ENCODE measurements at places on chromosomes 2 and 18.

GRCh38 chr2:28747714-28748113 lies 3.9 kb upstream of the PPP1CB start:
- no peak for DNase-seq

- DNase-seq, result no peak
Observed at GRCh38 chr18:50125456-50125855, 69.5 kb downstream of the MYO5B start.

DNA sequence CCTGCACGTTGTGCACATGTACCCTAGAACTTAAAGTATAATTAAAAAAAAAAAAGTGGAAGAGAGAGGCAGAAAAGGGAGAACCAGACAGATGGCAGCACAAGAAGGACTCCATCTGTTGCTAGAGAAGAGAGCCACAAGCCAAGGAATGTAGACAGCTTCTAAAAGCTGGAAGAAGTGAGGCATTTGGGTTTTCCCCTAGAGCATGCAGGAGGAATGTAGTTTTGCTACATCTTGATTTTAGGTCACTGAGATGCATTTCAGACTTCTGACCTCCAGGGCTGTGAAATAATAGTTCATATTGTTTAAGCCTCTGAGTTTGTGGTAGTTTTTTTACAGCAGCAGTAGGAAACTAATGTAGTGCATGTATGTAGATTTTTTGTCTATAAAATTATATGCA lies 46.0 kb downstream of the CAVIN2 start:
- DNase-seq, result no peak

DNA sequence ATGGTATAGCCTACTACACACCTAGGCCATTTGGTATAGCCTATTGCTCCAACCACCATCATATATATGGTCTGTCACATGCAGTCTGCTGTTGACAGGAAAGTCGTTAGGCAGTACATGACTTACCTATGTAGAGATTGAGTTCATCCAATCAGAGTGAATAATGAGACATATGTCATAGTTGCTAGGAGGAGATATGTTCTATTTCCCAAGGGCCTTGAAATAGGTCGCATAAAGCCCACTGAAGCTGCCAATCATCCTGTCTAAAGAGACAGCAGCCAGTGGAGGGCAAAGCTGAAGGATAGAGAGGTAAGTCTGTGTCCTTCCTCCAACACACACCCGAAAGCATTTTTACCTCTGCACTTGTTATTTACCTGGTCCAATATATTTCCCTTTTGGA lies 263.4 kb downstream of the PTPRM start:
- no peak for DNase-seq

- DNase-seq, result no peak
Observed at GRCh38 chr2:69518841-69519240, 81.6 kb upstream of the NFU1 start.

DNA sequence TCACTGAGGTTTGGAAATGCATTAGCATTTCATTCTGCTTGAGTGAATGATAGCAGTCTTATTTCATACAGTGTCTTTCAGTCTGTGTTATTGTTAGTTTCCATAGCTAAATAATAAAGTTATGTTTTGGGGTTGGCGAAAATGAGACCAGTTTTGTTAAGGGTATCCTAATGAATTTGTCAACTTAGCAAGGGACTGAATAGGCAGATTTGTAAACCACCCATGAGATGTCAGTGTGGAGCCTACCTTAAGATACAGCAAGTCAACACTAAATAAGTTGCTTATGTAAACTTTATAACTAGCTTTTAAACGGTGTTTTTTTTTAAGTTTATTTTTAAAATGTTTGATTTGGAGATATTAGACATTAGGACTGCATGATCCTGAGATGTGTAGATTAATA lies 11.9 kb downstream of the NAPG start:
- DNase-seq, result no peak

GRCh38 chr18:40851014-40851429 lies 1104.0 kb upstream of the PIK3C3 start:
- DNase-seq, result no peak

DNA sequence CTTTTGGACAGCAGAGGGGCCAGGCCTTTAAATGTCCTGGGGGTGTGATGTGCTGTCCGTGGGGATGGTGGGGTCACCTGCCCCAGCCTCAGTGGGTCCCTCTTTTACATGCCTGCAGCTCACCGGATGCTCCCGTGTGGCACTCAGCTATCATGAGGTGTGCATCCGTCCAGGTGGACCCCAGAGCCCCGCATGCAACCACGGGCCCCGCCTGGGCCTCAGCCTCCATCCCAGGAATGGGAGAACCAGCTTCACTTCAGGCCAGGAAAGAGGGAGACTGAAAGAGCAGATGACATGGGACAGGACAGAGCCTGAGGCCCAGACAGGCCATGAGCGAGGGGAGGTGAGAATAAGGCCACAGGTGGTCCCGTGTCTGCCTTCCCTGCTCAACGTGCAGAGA lies 37.5 kb downstream of the RAMP1 start:
- no peak for DNase-seq

- no peak for DNase-seq
Observed at GRCh38 chr2:198072655-198073054, 268.3 kb downstream of the PLCL1 start.

DNA sequence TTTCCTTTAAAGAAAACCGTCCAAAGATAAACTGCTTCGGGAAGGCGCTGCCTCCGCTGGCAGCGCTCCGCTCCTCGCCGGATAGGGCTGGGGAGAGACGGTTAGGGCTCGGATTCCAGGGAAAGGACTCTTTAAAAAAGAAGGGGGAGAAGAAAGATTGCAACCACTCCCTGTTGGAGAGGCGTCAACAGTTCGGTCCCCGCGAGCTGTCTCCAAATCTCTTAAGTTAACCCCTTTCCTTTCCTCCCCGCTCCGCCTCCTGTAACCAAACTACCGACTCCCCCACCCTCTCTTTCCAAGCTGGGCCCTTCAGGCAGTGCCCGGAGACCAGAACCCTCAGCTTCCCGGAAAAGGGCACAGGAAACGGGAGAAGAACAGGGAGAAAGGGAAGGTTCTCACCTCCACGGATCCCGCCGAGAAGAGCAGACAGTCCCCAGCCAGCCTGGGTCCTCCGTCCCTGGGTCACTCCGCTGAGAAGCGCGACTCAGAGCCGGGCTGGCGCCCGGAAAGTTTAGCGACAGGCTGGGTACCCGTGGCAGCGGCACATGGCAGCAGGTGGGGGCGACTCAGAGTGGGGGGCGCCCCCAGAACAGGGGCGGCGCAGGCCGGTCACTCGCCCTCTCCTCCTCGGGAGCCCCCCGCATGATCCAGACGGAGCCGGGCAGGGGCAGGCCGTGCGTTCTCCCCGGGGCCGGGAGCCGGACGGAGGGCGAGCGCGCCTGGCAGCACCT lies 675 bp downstream of the FZD5 start:
- no peak for DNase-seq

GRCh38 chr2:177496921-177497320 lies 104.3 kb downstream of the AGPS start:
- no peak for DNase-seq

DNA sequence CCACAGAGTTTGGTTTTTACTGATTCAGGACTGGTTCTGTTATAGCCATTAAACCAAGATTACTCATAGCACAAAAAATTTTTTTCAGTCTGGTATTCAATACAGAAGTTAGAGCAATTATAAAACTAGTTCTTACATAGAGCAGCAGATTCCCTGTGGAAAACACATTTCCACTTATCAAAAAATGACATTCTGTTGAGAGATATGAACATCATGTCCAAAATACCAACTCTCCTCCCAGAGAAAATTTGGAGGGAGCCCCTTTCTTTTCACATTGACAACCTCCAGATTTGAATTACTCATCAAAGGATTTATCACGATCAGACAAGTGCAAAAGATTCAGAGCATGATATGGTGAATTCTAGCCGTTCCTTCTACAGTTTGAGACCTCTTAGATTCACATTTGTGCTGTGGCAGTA lies 126.8 kb upstream of the SERPINE2 start:
- DNase-seq, result no peak

DNA sequence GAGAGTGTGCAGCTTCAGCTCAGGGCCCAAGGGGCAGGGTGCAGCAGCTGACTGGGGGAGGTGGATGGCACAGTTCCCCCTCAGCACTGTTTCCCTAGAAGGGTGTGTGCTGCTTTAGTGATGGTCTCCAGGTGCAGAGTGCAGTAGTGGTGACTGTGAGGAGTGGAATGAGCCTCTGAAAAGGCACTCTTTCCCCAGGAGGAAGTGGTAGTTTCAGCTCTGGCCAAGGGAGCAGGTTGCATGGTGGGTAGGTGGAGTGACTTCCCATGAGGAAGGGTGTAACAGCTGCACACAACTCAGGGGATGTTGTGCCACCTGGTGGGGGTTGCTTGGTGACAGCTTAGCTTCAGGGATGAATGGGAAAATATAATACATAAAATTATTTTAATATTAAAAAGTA lies 251.5 kb upstream of the NXPH2 start:
- DNase-seq, result no peak

- DNase-seq, result no peak
Observed at GRCh38 chr2:11977766-11978524, 231.5 kb downstream of the LPIN1 start.

DNA sequence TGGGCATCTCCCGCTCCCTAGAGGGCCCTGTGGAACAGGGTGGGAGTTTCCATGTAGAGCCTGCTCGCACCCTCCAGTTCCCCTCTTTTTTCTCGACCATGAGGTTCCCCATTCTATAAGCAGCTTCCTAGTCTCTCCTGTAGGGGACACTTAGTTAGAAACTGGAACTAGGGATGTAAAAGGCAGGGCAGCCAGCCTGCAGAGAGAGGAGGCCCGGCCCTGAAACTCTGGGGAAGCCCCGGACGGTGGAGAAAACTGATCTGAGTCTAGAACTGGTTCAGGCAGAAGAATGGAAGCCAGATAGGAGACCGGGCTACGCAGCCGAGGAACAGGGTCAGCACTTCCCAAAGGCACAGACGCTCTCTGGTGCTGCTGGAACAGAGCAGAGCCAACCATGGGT lies 51.6 kb upstream of the ATG16L1 start:
- DNase-seq, result no peak

DNA sequence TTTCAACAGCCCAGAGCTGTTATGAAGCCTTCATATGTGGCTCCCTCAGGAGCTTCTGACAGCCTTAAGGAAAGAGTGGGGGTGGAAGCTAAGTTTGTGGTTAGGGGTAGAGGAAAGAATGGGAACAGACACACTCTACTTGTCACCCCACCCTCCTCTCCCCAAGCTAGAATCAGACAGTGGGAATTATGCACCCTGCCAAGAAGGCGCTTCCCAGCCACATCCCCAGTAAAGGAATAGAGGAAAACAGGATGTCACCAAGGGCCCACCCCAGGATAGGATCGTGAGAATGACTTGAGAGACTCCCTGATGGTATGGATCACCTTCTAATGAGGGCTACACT lies 32.4 kb upstream of the EML4 start:
- DNase-seq, result no peak

DNA sequence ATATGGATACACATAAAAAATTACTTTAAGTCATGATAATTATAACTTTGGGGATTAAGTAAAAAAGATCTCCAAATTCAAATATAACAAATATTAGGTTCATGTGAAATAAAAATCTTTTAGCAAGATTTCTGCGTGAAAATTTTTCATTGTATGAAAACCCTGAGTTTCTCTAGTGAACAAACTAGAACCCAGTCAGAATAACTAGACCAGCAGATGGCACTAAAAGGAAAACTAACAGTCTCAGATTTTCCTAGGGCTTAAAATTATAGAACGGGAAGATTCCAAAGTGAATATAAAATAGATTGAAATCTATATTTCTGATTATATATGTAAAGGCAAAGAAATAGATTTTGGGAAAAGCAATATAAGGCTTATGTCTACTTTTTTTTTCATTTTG lies 43.3 kb downstream of the TMEM200C start:
- no peak for DNase-seq

DNA sequence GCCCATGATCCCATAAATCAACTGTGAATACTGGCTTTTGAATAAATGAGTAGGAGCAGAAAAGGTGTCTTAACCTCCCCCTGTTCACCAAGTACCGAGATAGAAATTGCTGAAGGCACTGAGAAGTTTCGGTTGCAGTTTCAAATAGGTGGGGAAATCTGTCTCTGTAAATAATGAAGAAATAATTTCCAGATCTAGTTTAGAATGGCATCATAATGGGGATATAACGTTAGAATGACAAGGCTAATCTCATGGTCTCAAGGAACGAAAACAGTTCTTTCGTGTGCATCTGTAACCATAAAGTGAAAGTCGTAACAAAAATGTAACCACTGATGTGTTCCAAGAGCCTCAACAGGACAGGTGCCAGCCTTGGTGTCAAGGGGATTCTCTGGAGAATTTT lies 49.9 kb upstream of the TMEM18 start:
- DNase-seq, result no peak

- no peak for DNase-seq
Observed at GRCh38 chr2:226176283-226176984, 623.2 kb downstream of the IRS1 start.

- no peak for DNase-seq
Observed at GRCh38 chr18:66046032-66046602, 295.3 kb downstream of the CDH7 start.

GRCh38 chr2:175684466-175684865 lies 317.6 kb downstream of the LNPK start:
- no peak for DNase-seq

DNA sequence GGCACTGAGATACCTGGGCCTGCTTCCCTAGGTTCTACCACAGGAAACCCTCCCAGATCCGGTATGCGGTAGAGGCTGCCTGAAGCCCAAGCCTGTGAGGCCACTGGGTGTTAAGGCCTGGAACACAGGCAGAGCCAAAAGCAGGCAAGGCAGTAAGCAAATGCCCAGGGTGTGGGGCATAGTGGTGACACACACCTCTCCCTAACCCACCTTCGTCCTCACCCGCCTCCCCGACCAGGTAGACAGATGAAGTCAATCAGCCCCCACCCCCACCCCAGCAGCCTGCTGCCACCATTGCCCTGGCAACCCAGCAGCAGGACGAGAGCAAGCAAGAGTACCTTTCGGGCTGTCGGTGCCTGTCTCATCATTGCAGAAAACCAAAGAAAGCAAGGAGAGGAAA lies 6.1 kb downstream of the DCTN1 start:
- DNase-seq, result no peak

DNA sequence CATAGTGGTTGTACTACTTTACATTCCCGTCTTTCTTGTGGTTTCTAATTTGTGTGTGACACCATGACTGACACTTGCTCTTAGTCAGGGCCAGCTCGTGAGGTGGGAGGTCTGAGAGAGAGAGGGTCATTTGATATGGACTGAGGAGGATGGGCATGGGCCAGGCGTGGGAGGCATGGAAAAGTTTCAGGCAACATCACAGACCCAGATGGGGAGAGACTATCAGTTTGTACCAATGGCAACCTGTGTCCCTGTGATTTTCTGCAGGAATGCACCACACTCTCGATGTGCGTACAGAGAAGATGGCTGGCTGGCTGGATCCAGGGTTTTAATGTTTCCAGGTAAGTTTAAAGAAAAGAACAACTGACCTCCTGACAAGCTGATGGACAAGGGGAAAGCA lies 273.6 kb downstream of the CYRIA start:
- no peak for DNase-seq
